ENCODE measurements at places on chromosomes 5 and 9. TPM values are rescaled to one million over a fixed set of nuclear protein-coding genes. Genes with fewer than 3 reads are reported as not detected.

Gene SMARCA2
- total RNA-seq = 272 TPM

Gene ACTL7A
- not detected for total RNA-seq

Gene ZNF454
- total RNA-seq = not detected

- DNase-seq = no peak
- H3K27ac ChIP-seq = no peak overlapping the region
- H3K4me3 ChIP-seq = no peak overlapping the region
- H3K27me3 ChIP-seq = no peaks in the 10 kb centered on the region
- no peaks in the 10 kb centered on the region for H3K36me3 ChIP-seq
- no peaks in the 10 kb centered on the region for H3K4me1 ChIP-seq
Observed at GRCh38 chr9:95815961-95816360, 59.5 kb upstream of the ERCC6L2 start.

GRCh38 chr5:137580030-137580429, 80.9 kb upstream of the SPOCK1 start:
- H3K4me3 ChIP-seq = no peak overlapping the region
- no peaks in the 10 kb centered on the region for H3K36me3 ChIP-seq
- H3K27ac ChIP-seq = no peak overlapping the region
- peaks cover 5% of the 10 kb centered on the region for H3K27me3 ChIP-seq

- H3K36me3 ChIP-seq = no peaks in the 10 kb centered on the region
- H3K27ac ChIP-seq = no peak overlapping the region
- no peaks in the 10 kb centered on the region for H3K27me3 ChIP-seq
- no peak for DNase-seq
Observed at GRCh38 chr5:22352493-22352892, 500.7 kb downstream of the CDH12 start.

DNA sequence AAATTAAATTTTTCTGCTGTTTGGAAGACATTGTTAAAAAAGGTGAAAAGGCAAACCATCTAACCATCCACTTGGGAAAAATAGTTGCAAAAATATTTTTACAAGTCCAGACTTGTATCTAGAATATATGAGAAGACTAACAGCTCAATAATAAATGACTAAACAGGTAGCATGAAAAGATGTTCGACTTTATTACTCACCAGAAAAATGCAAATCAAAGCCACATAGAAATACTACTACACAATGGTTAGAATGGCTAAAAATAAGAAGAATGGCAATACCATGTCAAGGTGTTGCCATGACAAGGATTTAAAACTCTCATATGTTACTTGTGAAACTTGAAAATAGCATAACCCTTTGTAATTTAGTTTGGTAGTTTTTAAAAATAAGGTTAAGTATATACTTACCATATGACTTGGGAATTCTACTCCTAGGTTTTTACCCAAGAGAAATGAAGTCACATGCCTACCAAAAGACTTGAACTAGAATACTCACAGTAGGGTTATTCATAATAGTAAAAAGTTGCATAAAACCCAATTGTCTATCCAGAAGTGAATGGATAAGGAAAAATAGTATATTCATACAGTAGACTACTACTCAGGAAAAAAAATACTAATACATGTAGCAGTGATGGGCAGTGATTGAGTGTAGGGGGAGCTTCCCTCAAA, 93.8 kb downstream of the VPS13A start:
- H3K4me1 ChIP-seq = no peaks in the 10 kb centered on the region
- no peak overlapping the region for H3K27ac ChIP-seq
- no peaks in the 10 kb centered on the region for H3K27me3 ChIP-seq
- H3K36me3 ChIP-seq = peaks cover 10% of the 10 kb centered on the region

Gene DRD1
- not detected for total RNA-seq

Gene CDX1
- not detected for total RNA-seq

DNA sequence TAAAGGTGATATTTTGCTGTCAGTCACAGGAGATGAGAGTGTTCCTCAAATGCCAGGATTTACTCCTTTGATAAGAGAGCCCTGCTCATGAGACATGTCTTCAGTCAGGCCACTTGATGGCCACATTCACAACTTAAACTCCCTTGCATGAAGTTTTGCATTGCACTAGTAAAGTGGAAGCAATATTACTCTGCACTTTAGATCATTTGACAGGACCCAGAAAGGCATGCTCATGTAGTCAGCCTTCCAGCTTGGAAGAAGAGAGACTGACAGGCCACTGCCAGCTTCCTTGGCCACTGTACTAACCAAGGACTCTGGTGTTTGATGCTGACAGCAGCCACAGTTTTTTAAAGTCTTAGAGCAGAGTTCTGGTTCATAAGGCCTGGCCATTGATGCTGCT, 42.6 kb downstream of the NPR3 start:
- DNase-seq = no peak
- H3K4me3 ChIP-seq = no peak overlapping the region
- H3K36me3 ChIP-seq = no peaks in the 10 kb centered on the region
- H3K27ac ChIP-seq = no peak overlapping the region
- no peaks in the 10 kb centered on the region for H3K27me3 ChIP-seq

Gene IFNA13
- total RNA-seq = not detected

GRCh38 chr9:37471942-37472684, 6.9 kb upstream of the ZBTB5 start:
- DNase-seq = no peak
- H3K4me1 ChIP-seq = peaks cover 4% of the 10 kb centered on the region
- H3K27ac ChIP-seq = no peak overlapping the region
- H3K4me3 ChIP-seq = peak overlapping the region; percentile 35
- H3K27me3 ChIP-seq = no peaks in the 10 kb centered on the region

GRCh38 chr9:134962065-134962972, 44.6 kb upstream of the FCN1 start:
- no peak overlapping the region for H3K27ac ChIP-seq
- no peak overlapping the region for H3K4me3 ChIP-seq
- H3K36me3 ChIP-seq = no peaks in the 10 kb centered on the region
- DNase-seq = no peak

DNA sequence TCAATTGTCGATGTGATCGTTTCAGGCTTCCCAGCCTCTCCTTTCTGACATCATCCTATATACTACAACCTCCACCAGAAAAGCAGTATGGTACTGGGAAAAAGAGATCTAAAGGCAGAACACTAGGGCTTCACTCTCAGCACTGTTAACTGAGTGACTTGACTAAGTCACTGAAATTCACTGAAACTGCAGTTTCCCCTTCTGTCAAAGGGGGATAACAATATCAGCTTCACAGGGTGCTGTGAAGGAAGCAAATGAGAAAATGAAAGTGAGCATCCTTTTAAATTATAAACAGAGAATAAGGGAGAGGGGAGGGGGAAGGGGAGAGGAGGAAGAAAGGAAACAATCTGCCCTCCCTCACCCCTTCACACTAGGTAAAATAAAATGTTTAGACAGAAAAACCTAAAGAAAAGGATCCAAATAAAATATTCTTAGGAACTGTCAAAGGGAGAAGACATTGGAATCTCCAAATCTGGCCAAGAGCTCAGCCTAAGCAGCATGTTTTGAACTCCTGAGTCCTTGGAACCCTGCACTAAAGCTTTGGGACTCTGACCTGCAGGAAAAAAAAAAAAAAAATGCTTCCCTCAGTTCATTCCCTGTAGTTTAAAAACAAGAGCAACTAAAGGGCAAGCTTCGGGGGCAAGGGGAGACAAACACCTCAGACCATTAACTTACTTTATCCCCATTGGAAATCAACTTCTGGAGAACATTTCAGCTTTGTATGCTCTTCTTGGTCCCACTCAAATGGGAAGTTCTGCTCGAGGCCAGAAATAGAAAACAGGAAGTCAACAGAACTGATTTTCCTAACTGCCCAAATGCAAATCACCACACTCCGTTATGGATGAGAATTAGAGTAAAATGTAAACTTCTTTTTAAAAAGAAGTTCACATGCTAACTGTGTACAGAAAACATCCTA, 178.3 kb downstream of the DEPDC1B start:
- no peaks in the 10 kb centered on the region for H3K4me1 ChIP-seq
- H3K4me3 ChIP-seq = no peak overlapping the region
- DNase-seq = no peak
- H3K27me3 ChIP-seq = no peaks in the 10 kb centered on the region

GRCh38 chr9:2638871-2639673, 17.5 kb downstream of the VLDLR start:
- no peak for DNase-seq

Gene EIF4E1B
- not detected for total RNA-seq

DNA sequence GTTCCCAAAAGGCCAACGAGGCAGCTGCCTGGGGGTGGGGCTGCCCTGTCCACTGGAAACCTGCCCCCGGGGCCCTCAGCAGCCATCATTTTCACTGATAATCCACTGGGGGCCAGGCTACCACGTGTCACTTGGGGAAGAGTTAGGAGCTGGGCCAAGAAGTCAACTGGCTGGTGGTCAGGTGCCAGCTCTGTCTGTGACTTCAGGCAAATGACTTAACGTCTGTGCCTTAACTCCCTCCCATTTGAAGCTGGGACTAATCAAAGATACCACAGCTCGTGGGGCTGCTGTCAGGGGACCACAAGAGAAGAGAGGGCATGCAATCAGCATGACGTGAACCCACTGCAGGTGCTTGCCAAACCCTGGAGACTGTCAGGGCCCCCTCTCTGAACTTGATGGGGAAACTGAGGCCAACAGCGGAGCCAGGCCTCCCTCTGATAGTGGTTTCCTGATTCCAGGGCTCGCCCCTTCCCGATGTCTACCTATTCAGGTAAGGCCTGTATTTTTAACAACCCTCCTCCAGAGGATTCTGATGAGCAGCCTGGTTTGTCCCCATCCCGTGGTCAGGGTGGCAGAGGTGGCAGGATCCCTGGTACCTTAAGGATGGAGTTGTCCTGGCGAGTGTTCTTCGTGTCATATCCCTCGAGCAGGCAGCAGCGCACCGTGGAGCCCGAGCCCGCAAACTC, 12.3 kb upstream of the DPM2 start:
- no peaks in the 10 kb centered on the region for H3K27me3 ChIP-seq
- peak overlapping the region; percentile 49 for H3K27ac ChIP-seq
- DNase-seq = no peak
- no peak overlapping the region for H3K4me3 ChIP-seq

Measured in CD4-positive, alpha-beta T cell (primary cell).